Activated CD8-positive, alpha-beta memory T cell treated with anti-CD3 and anti-CD28 coated beads, Interleukin-2, amount 50 U/mL, for 4 hours (primary cell): ENCODE measurements at places on chromosomes 13 and 19.

DNA sequence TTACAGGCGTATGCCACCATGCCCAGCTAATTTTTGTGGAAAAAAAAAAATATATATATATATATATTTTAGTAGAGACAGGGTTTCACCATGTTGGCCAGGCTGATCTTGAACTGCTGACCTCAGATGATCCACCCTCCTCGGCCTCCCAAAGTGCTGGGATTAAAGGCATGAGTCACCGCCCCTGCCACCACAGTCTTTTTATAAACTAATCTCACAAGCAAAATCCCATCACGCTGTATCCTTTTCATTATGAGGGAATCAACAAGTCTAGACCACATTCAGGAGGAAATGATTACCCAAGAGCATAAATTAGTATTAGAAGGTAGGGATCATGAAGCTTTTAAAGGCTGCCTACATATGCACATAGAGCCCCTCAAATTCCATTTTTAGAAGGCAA is 210.6 kb upstream of the NBEA start:
- no peak for DNase-seq

DNA sequence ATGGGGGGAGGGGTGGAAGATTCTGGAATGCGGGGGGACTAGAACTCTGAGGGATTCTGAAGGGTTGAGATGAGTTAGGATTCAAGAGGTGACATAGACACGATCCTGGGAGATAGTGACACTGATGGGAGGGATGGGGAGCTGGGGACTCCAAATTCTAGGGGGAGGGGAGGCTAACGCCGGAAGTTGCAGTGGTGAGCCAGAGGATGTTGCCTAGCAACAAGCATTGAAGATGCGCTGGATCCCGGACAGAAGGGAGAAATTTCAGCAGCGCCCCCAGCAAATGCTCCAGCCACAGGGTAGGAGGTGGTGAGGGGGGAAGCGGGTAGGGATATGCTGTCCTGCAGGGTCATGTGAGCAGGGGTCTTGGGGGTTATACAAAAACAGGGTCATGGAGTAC is 6.9 kb upstream of the LTBP4 start:
- no peak for DNase-seq

GRCh38 chr19:33938821-33939220 is 142.2 kb downstream of the KCTD15 start:
- DNase-seq = no peak

- DNase-seq = no peak
Observed at GRCh38 chr19:18194554-18195238, 1.7 kb downstream of the MPV17L2 start.

GRCh38 chr19:18044825-18045304 is 36.9 kb downstream of the ARRDC2 start:
- peak; percentile 84 for DNase-seq
